ENCODE measurements at places on chromosomes 11 and 22.

DNA sequence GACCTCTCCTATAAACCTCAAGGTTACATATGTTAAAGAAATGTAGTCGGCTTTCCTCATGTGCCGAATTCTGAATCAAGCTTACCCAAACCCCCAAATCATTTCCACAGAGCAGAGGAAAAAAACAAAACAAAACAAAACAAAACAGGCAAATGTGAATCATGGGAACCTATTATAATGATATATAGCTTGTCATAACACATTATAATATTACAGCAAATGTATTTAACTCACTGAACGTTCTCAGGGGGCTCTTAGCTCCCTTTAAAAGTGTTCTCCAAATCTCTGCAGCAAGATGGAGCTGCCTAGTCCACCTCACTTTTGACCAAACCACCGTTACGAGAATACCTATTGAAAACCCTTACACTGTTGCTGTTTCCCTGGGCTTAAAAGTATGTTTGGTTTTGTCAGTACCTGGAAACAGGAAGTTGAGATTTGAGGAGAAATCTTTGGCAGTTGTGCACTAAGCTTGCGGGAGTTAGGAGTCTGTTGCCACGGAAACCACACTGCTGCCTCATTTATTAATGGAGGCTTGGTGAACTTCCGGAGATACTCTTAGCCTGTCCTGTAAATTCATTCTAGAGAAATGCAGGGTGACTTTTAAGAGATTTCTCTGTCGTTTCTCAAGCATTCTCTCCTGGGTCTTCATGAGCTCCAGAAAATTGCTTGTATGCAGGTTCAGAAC lies 167.0 kb upstream of the RASSF10 start:
- DNase-seq = no peak

- no peak for DNase-seq
Measured at GRCh38 chr11:126645186-126645585, 289.7 kb downstream of the ST3GAL4 start.

- no peak for DNase-seq
Measured at GRCh38 chr22:50032109-50032871, 19.7 kb upstream of the IL17REL start.

DNA sequence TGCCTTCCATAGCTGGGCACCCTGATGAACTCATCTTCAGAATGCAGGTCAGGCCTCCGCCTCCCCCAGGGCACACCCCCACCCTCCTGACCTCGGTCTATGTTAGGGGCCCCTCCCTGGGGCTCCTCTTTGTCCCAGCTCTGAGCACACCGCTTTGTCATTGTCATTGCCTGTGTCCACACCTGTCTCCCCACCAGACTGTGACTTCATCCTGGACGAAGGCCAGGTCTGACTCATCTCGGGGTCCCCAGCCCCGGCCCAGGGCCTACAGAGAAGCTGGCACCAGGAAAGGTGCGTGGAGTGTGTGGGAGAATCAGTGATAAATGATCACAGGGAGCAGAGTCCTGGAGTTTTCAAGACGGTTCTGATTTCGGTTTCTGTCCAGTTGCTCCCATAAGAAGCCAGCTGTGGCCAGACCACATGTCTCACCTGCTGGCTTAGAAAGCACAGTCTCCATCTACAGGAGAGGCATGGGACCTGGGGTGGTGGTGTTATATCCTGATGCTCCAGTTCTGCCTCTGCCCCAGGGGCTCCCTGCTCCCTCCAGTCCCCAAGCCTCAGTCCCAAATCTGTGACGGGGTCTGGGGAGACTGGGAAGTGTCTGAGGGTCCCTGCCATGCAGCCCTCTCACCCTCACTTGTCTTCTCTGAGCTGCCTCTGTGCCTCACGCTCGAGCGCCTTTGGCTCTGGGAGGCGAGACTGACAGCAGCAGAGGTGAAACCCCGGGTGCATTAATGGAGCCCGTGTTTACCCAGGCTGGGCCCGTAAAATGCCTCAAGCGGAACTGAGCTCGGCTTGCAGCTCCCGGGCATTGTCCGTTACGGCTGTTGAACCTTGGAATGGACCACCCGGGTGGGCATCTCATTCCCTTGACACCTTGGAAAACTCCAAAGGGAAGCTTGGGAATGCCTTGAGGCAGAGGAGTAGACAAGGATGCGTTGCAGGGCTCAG lies 85.5 kb upstream of the WNT11 start:
- no peak for DNase-seq

- no peak for DNase-seq
Measured at GRCh38 chr11:32003335-32003734, 87.5 kb upstream of the RCN1 start.

DNA sequence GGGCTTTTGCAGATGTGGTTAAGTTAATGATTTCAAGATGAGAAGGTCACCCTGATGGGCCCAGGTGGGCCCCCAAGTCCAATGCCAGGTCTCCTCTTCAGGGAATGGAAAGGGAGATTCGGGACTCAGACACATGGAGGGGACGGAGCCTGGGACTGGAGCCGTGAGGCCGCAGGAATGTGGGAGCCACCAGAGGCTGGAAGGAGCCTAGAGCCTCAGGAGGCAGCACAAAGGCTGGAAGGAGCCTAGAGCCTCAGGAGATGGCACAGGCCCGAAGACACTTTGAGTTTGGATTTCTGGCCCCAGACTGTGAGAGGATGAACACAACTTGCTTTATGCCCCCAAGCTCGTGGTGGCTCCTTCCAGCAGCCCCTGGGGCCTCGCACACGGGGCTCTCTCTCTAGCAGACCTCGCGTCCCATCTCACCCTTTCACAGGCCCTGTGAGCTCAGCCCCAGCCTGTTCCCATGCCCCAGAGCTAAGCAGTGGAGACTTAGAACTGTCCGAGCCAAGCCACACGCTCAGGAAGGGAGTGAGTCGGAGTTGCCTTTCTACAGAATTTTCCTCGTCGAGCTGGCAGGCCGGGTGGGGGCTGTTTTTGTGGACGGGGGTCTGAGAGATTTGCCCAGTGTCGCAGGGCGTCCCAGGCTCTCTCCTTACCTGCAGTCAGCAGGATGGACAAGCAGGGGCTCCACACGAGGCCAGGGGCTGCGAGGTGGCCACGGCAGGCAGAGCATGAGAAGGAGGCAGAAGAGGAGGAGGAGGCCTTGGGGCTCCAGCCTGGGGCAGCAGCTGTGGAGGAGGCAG lies 937.6 kb downstream of the BRD1 start:
- DNase-seq = no peak
